Naive thymus-derived CD8-positive, alpha-beta T cell (primary cell): ENCODE measurements at places on chromosomes 2 and 18. TPM values are rescaled to one million over a fixed set of nuclear protein-coding genes. Genes with fewer than 3 reads are reported as not detected.

PTPRN gene
- total RNA-seq = not detected

AGXT gene
- not detected for total RNA-seq

DYNAP gene
- not detected for total RNA-seq

MZT2A gene
- 95.6 TPM for total RNA-seq

PLB1 gene
- total RNA-seq = 0.34 TPM

UCN gene
- total RNA-seq = 5.9 TPM

GRCh38 chr2:45839508-45840251 is 188.2 kb downstream of the PRKCE start:
- no peak for DNase-seq

GRCh38 chr2:207902821-207903220 is 122.5 kb downstream of the PLEKHM3 start:
- no peak for DNase-seq

GRCh38 chr2:110829413-110830146 is 97.2 kb downstream of the ACOXL start:
- DNase-seq = no peak

- DNase-seq = no peak
These were observed 16.4 kb downstream of the POU3F3 start for GRCh38 chr2:104870100-104870975.

DNA sequence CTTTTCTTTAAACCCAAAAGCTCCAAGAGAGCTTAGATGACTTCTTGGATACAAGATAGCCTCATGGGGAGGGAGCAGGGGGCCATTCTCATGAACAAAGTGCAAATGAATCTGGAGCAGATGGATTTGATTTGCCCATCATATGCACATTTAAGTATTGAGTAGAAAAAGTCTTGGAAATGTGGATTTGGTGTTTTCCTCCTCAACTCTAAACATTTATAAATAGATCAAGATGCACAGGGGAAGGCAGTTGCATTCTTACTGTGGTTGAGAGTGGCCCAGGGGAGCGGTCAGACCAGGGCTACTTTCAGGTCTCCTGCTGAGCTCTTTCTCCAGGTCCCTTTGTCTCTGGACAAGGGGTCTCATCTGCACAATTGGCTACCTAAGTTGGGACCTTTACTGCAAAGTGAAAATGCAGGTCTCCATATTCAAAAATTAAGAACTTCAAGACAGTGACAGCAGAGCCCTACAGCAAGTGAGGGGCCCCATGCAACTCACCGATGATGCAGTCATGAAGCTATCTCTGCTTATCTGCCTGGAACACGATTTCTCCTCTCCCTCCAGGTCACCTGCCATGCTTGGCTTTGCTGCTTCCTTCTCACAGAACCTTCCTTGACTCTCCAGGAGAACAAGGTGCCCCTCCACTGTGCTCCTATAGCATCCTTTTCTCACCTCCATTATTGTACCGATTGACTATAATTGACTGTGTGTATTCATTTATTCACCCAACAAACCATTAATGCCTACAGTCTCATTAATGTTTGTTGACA is 145.4 kb downstream of the LPIN1 start:
- DNase-seq = no peak

GRCh38 chr2:107729440-107729839 is 97.3 kb upstream of the RGPD4 start:
- no peak for DNase-seq

DNA sequence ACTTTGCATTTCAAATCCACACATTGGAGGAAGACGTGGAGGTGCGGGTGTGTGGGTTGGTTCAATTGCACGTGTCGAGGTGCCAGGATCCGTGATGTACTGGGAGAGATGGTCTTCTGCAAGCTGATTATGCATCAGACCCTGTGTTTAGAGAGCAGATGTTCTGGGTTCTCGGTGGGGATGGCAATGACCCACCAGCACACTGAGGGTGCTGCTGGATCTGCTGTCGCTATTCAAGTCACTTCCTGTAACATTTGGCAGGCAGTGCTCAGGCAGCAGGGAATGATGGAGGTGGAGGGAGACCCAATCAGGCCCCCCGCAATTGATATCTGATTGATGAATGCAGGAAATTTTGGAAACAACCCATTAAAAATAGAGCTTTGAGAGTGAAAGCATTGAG is 830.1 kb upstream of the POU3F3 start:
- no peak for DNase-seq

DNA sequence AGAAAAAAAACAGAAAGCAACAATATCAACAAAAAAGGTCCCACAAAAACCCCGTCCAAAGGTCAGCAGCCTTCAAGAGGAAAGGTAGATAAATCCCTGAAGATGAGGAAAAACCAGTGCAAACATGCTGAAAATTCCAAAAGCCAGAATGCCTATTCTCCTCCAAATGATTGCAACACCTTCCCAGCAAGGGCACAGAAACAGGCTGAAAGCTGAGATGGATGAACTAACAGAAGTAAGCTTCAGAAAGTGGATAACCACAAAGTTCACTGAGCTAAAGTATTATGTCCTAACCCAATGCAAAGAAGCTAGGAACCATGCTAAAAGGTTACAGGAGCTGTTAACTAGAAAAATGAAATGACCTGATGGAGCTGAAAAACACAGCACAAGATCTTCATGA is 226.4 kb upstream of the DSEL start:
- no peak for DNase-seq

GRCh38 chr2:170922634-170923494 is 6.2 kb upstream of the GORASP2 start:
- DNase-seq = no peak

DNA sequence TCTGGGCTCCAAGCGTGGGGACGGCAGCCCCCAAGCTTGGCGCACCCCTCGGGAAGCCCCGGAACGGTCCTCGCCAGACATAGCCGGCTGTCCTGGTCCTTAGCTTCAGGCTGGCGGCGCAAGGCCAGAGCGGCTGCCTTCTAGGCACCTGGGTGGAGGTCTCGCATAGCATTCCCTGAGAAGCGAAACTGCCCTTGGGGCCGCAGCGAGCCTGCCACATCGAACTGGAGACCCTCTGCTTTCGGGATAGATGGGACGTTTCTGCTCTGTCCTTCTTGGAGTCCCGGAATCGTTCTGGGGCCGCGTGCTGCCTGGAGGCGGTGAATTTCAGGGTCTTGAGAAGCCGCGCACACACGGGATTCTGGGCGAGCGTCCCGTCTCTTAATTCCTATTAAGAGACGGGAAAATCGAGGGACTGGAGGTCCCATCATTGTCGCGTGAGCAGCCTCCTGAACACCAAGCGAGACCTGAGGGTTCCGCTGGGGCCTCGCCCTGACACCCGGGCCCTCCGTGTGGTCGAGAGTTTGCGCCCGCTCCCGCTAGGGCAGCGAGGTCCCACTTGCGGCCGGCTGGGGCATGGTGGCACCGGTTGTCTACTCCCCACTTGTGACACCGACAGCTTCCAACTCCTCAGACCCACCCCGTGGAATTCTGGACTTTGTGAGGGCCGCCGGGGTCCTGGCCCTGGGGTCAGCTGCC is 9.7 kb upstream of the EN1 start:
- DNase-seq = no peak

GRCh38 chr2:138866797-138867196 is 86.6 kb upstream of the NXPH2 start:
- no peak for DNase-seq

- no peak for DNase-seq
These were observed 7.6 kb upstream of the CACNB4 start for GRCh38 chr2:152106464-152106863.

GRCh38 chr18:25646971-25647370 is 295.0 kb upstream of the ZNF521 start:
- DNase-seq = no peak

GRCh38 chr18:80159713-80160636 is 50.9 kb downstream of the ADNP2 start:
- peak; percentile 36 for DNase-seq

DNA sequence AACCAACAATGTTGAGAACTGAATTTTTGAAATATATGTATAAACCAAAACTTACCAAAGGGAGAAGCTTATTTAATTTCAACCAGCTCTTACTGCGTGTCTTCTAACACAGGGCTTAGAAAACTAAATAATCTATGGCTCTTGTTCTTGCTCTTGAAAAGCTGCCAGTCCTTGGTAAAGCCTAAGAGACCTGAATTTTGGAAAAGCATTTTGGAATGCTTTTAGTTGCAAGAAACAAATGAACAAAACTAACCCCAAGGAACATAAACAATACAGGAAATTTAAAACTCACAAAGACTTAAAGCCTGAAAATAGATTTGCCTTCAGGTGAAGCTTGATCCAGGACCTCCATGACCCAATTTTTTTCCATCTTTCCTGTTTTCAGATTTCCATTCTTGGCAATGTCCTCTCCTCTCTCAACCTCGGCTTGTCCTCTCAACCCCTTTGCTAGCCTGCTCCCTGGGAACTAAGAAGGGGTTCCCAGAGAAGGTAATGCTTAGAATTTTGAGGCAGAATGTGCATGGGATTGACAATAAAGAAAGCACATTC is 169.8 kb upstream of the NCK2 start:
- no peak for DNase-seq

GRCh38 chr2:10919771-10920621 is 8.3 kb downstream of the KCNF1 start:
- no peak for DNase-seq

GRCh38 chr2:26845021-26845420 is 2.9 kb upstream of the DPYSL5 start:
- no peak for DNase-seq

DNA sequence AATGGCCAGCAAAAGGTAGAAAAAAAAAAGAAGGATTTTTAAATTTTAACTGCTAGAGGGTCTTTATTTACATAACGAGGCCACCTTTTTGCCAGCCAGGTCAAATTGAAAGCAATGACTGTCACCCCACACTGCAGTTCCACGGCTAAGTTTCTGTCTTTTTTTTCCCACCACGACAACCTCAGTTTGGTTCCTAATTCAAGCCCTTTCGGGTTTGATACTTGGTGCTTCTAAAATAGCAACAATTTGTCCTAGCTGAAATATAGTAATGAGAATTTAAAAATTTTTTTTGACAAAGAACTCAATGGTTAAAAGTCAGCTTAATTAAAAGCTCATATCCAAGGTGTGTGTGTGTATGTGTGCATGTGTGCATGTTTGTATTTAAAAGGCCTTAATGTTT is 16.4 kb upstream of the NMS start:
- no peak for DNase-seq

DNA sequence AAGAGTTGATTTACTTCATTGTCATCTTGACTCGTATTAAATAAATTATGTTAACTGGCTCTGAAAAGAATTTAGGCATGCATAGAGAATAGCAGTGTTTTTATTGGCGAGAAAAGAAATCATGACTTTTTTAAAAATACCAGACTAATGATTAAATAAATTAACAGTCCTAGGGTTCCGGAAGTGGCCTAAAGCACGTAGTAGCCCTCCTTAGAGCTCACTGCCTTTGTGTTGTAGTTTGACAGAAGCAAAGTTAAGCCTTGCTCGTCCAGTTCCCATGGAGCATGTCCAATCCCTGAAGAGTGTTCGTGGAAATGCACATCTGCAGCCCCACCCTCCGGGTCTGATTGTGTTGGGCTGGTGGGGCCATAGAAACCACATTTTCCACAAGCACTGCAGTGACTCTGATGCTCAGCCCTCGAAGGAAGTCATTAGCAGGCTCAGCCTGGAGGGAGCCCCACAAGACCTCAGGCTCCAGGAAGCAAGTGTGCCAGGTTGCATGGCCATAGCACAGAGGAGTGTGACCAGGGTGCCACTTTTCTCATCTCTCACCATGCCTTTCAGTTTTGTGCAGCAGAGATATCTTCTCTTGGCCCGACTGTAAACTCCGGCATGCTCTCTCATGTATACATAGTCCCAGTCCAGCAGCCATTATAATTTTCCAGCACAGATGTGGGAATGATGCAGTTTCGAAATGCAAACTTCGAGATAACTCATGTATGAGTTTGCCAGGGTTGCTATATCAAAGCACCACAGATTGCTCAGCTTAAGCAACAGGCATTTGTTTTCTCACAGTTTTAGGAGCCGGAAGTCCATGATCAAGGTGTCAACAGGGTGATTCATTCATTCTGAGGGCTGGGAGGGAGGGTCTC is 188.6 kb upstream of the SH3BP4 start:
- DNase-seq = no peak

DNA sequence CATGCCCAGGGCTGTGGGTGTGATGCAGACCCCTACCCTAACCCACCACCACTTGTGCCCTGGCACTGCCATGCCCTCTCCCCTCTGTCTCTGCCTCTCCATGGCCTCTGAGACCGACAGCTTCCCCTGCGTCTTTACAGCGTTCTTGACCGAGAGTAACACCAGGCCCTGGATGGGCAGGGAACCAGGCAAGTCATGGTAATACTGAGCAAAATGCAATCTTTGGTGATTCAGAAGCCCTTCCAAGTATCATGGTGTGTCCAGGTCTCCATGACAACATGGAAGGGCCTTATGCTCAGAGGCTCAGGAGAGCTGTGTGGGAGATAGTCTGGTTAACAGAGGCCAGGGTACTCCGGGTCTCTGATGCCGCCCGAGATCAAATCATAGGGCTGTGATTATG is 176.1 kb downstream of the KLHL29 start:
- DNase-seq = no peak

DNA sequence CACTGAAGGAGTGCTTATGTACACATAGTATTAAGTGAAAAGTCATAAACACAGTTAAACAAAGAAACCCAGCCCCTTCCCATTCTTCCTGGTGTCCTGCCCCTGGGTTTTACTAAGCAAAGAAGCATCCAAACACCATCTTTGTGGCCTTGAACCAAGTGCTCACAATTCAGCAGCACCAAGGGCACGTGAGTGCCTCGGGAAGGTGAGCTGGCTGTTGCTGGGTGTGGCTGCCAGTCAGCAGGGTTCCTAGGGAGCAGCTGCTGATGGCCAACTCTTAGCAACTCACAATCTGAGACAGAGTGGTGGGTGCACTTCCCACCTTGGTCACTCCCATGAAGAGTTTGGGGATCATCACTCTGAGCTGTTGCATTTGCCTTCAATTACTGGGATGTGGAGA is 97.7 kb upstream of the PGAP1 start:
- DNase-seq = no peak

DNA sequence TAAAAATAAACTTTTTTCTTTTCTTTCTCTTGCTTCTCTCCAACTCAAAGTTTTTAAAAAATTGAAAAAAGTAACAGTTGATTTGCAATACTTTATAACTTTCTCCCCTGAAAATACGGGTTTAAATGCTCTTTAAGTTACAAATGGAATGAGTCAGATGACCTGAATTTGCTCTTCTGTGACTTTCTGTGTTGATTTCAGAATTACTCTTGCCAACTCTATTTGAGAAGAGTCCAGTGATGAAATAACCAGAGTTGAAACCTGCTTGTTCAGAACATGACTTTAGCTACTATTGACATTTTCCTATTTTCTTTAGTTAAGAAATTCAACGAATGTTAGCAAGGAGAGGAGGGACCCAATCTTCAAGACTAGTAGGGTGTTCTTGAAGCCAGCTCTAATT is 146.1 kb upstream of the ZSWIM2 start:
- DNase-seq = no peak
